ENCODE measurements at places on chromosomes 5 and 9. TPM values are rescaled to one million over a fixed set of nuclear protein-coding genes. Genes with fewer than 3 reads are reported as not detected.

GRCh38 chr5:172059661-172060100 lies 53.2 kb upstream of the FBXW11 start:
- no peak overlapping the region for H3K4me3 ChIP-seq
- no peak overlapping the region for H3K27ac ChIP-seq
- H3K36me3 ChIP-seq, result peaks cover 11% of the 10 kb centered on the region
- H3K27me3 ChIP-seq, result no peaks in the 10 kb centered on the region
- DNase-seq, result no peak

- 0 out of 2 replicates have a peak, but pooled peaks cover 4% of the 10 kb centered on the region for H3K4me1 ChIP-seq
- no peaks in the 10 kb centered on the region for H3K27me3 ChIP-seq
- DNase-seq, result no peak
- no peaks in the 10 kb centered on the region for H3K36me3 ChIP-seq
Observed at GRCh38 chr9:124797343-124798103, 20.6 kb downstream of the OLFML2A start.

The MARCOL gene
- not detected for total RNA-seq

DNA sequence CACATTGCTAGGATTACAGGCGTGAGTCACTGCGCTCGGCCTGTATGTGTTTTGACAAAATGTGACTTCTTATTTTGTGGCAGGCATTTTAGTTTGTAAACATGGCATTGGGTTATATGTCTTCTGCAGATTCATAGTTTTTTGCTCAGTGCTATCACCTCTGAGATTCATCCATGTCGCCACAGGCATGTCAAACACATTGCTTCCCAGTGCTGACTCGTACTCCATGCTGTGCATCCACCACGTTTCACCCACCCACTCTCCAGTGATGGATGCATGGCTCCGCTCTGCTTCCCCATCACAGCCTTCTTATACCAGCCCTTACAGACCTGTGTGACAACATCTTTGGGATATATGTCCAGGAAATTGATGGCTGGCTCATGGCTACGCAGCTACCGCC lies 158.8 kb downstream of the GAS1 start:
- H3K4me1 ChIP-seq, result no peaks in the 10 kb centered on the region
- H3K27me3 ChIP-seq, result no peaks in the 10 kb centered on the region
- H3K4me3 ChIP-seq, result no peak overlapping the region
- DNase-seq, result no peak
- H3K27ac ChIP-seq, result no peak overlapping the region
- H3K36me3 ChIP-seq, result no peaks in the 10 kb centered on the region

The CDX1 gene
- 0.09 TPM for total RNA-seq

The ARL10 gene
- 11.4 TPM for total RNA-seq

DNA sequence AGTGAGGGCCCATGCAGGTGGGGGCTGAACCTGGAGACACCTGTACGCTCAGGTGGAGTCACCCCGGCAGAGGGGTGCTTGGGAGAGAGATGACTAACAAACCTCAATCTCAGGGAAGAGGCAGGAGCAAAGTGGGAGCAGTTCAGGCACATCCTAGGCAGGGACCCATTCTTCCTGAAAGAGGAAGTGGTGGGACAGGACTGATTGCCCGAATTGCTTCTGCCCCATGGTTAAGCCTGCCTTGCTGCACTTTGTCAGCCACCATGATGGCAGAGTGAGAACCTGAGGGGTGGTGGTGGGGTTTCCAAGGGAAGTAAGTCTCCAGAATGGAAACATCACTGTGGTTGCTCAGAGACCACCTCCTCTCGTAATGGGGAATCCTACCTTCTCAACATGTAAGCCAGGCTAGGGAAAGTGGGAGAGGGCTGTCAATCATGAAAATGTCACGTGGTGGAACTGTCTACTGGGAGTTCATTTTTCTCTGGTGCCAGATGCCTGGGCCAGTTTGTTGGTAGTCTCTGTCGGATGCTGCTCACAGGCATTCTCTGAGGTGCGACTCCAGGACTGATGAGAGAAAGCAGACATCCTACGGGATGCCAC lies 150.4 kb downstream of the HSPA4 start:
- DNase-seq, result no peak
- no peaks in the 10 kb centered on the region for H3K27me3 ChIP-seq
- no peak overlapping the region for H3K4me3 ChIP-seq
- peaks cover 3% of the 10 kb centered on the region for H3K4me1 ChIP-seq
- H3K36me3 ChIP-seq, result no peaks in the 10 kb centered on the region
- H3K27ac ChIP-seq, result no peak overlapping the region

The DCANP1 gene
- not detected for total RNA-seq

DNA sequence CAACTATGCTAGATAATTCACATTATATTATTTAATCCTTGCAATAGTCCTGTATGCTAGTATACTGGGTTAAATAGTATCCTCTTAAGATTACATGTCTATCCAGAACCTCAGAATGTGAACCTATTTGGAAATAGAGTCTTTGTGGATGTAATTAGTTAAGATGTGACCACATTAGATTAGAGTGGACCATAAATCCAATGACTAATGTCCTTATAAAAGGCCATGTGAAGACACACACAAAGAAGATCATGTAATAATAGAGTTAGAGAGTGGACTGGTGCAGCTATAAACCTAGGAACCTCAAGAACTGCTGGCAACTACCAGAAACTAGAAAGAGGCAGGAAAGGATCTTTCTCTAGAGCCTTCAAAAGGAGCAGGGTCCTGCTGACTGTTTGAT lies 263.6 kb upstream of the PTGER4 start:
- peaks cover 12% of the 10 kb centered on the region for H3K36me3 ChIP-seq
- H3K27ac ChIP-seq, result no peak overlapping the region
- H3K27me3 ChIP-seq, result no peaks in the 10 kb centered on the region
- H3K4me3 ChIP-seq, result no peak overlapping the region
- no peak for DNase-seq

The TNFAIP8 gene
- total RNA-seq, result 18.1 TPM

The LIFR gene
- 13.7 TPM for total RNA-seq

GRCh38 chr9:103471241-103471640 lies 476.1 kb downstream of the CYLC2 start:
- no peaks in the 10 kb centered on the region for H3K27me3 ChIP-seq
- no peaks in the 10 kb centered on the region for H3K36me3 ChIP-seq
- no peak overlapping the region for H3K27ac ChIP-seq

The SLC12A7 gene
- 29.9 TPM for total RNA-seq

The ADRB2 gene
- 1.2 TPM for total RNA-seq

DNA sequence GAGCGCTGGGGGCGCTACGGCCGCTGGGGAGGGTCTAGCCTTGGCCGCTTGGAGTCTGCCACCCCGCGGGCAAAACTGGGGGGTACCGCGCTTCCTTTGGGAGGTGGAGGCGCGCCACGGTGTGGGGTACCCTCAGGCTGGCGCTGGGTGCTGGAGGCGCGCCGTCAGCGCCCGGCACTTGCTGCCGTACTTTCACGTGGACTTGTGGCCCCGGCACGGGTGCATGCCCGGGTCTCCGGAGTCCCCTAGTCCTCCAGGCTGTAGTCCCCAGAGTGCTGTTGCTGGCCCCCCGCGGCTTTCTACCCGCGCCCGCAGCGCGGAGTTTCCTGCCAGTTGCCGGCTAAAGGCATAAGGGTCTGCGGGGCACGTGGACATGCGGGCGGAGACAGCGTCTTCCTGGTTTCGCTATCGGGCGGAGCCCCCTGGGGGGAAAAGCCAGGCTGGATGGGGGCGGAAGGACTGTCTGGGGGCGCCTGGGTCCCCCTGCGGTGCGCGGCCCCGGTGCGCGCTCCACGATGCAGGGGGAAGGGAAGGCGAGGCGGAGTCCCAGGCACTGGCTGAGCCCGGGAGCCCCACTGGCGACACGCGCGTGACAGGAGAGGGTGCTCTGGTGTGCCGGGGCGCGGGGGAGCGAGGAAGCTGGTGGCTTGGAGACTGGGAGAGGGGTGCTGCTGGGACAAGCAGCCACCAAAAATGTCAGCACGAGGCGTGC lies 666 bp downstream of the PPARGC1B start:
- H3K36me3 ChIP-seq, result no peaks in the 10 kb centered on the region
- peak; percentile 71 for DNase-seq
- peaks cover 22% of the 10 kb centered on the region for H3K27me3 ChIP-seq

- H3K27ac ChIP-seq, result peak overlapping the region; percentile 71
- H3K4me3 ChIP-seq, result no peak overlapping the region
- DNase-seq, result peak; percentile 31
- peaks cover 3% of the 10 kb centered on the region for H3K27me3 ChIP-seq
- H3K36me3 ChIP-seq, result peaks cover 25% of the 10 kb centered on the region
- H3K4me1 ChIP-seq, result peaks cover 52% of the 10 kb centered on the region
Observed at GRCh38 chr5:116759860-116760640, 185.4 kb upstream of the SEMA6A start.

The PIP5K1B gene
- 5.2 TPM for total RNA-seq

- DNase-seq, result no peak
- no peak overlapping the region for H3K27ac ChIP-seq
- H3K27me3 ChIP-seq, result no peaks in the 10 kb centered on the region
- H3K4me1 ChIP-seq, result peaks cover 7% of the 10 kb centered on the region
- no peak overlapping the region for H3K4me3 ChIP-seq
Observed at GRCh38 chr5:91229031-91229727, 153.9 kb downstream of the ARRDC3 start.

DNA sequence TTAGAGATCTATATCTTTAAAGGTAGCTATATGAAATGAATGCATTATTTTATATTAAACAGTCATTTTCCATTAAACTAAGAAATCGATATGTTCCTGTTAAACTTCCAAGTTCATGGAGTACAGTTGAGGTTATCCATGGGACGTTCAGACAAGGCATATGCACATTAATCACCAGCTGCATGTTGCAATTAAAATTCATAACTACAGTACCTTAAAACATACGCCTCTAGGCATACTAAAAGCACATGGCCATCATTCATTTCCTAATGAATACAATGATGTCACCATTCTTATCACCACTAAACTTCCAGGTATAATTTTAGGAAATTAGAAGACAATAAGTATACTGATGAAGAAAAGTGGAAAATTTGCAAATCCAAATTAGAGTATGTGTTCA lies 174.3 kb downstream of the CDH12 start:
- no peak overlapping the region for H3K4me3 ChIP-seq
- H3K4me1 ChIP-seq, result peaks cover 13% of the 10 kb centered on the region
- peaks cover 17% of the 10 kb centered on the region for H3K36me3 ChIP-seq
- DNase-seq, result no peak
- no peak overlapping the region for H3K27ac ChIP-seq

The OGN gene
- 0.11 TPM for total RNA-seq

- peaks cover 13% of the 10 kb centered on the region for H3K36me3 ChIP-seq
- DNase-seq, result no peak
- no peak overlapping the region for H3K4me3 ChIP-seq
Observed at GRCh38 chr9:112218908-112219307, 43.8 kb upstream of the SUSD1 start.

- DNase-seq, result peak; percentile 76
- no peaks in the 10 kb centered on the region for H3K27me3 ChIP-seq
- peaks cover 9% of the 10 kb centered on the region for H3K4me1 ChIP-seq
- H3K4me3 ChIP-seq, result no peak overlapping the region
Observed at GRCh38 chr9:9942764-9943424, 669.9 kb downstream of the PTPRD start.

DNA sequence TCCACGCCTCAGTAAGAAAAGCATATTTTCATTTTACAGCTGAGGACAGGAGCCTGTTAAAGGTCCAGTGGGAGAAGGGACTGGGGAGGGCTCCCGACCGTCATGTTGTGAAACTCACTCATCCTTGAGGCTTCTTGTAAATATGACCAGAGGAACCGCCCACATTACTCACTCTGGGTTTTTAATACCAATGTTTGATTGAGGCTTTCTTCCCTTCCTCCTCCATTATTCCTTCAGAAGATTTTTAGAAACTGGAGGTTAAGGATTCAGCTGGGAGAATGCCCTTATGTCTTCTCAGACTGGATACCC lies 61.4 kb upstream of the GLRX start:
- no peaks in the 10 kb centered on the region for H3K36me3 ChIP-seq
- DNase-seq, result no peak
- peaks cover 4% of the 10 kb centered on the region for H3K4me1 ChIP-seq
- no peaks in the 10 kb centered on the region for H3K27me3 ChIP-seq

DNA sequence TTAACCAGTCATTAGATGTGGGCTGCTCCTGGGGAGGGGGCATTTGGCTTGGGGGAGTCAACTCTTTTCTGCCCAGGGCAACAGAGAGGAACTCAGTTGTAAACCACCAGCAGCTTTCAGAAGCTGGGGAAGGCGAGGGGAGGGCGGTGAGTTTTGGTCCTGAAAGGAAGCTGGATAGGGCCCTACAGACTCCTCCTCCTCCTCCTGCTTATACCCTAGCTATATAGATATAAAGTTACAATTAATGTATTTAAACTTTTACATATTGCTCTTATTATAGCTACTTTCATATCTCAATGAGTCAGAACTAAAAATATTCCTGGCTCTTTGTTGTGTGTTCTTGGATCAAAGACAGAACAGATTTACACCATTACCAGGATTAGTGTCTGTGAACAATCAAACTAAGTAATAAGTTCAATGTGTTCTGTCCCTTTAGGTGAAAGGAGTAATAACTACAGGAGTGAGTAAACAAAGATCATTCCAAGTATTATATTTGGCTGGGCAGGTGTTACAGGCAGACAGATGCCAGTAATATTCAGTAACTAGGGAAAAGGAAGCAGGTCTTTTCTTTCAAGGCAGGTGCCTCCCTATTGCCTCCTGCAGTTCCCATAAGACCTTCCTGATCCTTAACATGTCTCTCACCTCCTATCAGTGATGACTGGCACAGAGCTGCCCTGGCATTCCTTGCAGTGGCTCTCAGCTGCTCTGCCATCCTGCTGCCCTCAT lies 20.5 kb upstream of the VPS13A start:
- H3K27me3 ChIP-seq, result no peaks in the 10 kb centered on the region
- H3K36me3 ChIP-seq, result no peaks in the 10 kb centered on the region
- H3K27ac ChIP-seq, result no peak overlapping the region
- no peak for DNase-seq
- no peaks in the 10 kb centered on the region for H3K4me1 ChIP-seq

DNA sequence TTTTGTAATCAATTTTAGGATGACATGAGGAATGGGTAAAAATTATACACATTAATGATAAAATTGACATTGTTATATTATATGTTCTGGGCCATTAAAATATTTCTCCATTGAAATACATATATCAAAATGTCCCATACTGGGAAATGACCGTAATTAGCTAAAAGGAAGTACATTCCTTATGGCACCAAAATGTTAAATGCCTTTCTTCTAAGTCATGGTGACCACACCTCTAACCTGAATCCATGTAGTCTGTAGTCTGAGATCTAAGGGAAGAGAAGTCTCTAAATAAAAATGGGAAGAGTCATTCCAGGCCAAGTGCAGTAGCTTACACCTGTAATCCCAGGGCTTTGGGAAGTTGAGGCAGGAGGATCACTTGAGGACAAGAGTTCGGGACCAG lies 10.0 kb upstream of the GDA start:
- no peak overlapping the region for H3K27ac ChIP-seq
- H3K36me3 ChIP-seq, result no peaks in the 10 kb centered on the region
- DNase-seq, result no peak
- H3K4me3 ChIP-seq, result no peak overlapping the region

The TMEM174 gene
- not detected for total RNA-seq
